Fibroblast of skin of back (primary cell): ENCODE measurements at places on chromosomes 2 and 18.

- DNase-seq: no peak
Measured at GRCh38 chr2:121256720-121257479, 28.1 kb downstream of the TFCP2L1 start.

DNA sequence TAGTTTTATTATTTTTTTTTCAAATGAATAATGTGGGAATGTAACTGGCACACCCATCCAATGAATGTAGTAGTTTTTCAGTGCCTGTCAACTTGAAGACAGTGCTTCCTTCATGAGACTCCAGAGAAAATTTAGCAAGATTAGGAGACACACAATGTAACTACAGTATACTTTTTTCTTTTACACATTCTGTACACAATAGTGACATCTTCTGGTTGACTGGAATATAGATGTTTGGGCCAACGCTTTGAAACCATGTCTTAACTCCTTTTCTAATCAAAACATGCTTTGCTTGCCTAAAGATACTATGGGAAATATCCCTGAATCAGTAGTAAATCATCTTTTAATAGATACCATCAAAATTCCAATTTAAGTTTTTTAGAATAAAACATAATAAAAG lies 229.5 kb upstream of the ZC3H15 start:
- peak; percentile 55 for DNase-seq

DNA sequence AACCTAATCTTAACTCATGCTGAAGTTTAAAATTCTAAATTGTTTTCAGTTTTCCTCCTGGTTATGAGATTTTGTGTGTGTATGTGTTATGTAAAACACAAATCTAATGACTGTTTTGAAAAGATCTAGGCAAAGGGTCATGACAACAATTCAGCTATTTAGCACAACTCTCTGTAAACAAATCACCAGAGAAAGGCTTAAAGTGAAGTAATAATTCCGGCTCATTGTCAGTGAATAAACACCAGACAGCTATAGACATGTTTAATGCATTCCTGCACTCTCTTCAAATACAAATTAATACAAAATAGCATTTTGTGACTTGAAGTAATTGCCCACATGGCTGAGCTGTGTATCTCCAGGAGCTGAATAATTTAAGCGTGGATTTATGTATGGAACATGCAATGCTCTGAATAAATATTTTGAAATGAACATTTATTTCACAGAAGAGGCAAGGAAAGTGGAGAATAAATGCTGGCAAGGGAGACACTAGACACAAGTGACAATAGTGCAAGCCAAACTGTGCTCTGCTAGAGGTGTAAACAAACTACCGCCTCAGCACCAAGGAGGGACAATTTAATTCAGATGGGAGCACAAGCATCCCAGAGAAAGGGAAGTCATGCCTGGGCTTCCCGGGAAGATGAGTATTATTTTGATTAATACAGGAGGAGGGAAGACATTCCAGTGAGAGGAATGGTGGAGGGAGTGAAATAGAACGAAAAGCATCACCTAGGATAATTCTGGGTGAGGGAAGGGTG lies 133.6 kb upstream of the XPO1 start:
- DNase-seq: no peak

DNA sequence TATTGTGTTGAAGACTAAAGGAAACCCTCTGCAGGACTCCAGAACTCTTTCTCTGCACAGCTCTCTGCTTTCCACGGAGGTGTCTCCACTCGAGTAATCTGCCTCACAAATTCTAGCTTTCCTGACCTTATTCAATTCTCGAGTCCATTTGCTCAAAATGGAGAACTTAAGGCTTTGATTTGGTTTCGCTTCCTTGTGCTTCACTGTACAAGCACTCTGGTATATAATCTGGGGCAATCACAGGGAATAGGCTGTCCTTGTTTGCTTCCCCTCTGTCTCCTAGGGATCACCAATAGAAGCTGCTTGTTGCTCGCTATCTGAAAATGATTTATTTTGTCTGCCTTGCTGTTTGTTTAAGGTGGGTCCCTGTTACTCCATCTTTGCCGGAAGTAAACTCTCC lies 129.1 kb upstream of the DOCK10 start:
- DNase-seq: no peak

GRCh38 chr18:56115071-56116015 lies 523.0 kb downstream of the TXNL1 start:
- DNase-seq: no peak

DNA sequence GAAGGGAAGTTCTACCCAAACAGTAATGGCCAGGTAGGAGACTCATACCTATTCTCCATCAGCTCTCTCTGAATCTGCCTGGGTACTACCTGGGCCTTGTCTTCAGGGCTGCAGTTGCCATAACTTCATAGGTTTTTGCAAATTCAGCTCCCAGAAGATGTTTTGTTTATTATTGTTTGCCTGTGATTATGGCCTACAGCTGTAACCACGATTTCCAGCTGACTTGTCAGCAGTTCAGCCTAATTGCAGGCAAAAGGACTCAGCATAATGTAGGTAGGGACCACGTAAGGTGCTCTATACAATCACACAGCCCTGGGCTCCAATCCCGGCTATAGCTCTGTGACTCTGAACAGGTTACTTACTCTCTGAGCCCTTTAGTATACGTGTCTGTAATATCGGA lies 187.0 kb upstream of the FN1 start:
- DNase-seq: no peak

GRCh38 chr2:128714285-128714684 lies 395.6 kb upstream of the HS6ST1 start:
- DNase-seq: no peak

DNA sequence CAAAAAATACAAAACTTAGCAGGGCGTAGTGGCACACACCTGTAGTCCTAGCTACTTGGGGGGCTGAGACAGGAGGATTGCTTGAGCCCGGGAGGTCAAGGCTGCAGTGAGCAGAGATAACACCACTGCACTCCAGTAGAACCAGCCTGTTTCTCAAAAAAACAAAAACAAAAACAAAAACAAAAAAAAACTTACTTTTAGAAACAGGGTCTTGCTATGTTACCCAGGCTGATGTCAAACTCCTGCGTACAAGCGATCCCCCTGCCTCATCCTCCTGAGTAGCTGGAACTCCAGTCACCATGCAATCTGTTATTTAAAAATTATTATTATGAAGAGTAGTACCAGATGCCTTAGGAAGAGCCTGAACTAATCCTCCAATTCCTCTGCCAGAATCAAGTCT lies 35.0 kb upstream of the GLI2 start:
- no peak for DNase-seq

GRCh38 chr2:86632672-86633071 lies 9.0 kb upstream of the RNF103 start:
- DNase-seq: no peak

DNA sequence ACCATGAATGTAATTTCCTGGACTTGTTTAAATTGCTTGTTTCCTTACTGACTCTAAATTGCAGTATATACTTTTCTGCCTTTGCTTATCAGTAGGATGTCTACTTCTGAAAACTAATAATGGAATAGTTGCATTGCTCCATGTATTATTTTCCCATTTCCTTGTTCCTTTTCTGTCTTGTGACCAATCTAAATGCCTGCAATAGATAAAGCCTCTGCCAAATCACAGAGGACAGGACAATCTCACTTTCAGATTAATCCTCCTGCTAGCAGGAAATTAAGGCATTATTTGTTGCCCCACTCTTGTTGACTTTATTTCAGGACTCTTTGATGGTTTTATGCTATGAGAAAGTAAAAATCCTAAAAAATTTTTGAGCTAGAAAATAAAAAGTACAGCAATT lies 4.7 kb upstream of the ESCO1 start:
- no peak for DNase-seq

GRCh38 chr2:158923641-158924040 lies 44.8 kb upstream of the TANC1 start:
- DNase-seq: no peak

GRCh38 chr2:180732337-180732736 lies 248.1 kb upstream of the UBE2E3 start:
- DNase-seq: no peak

GRCh38 chr18:24341361-24341760 lies 56.3 kb downstream of the OSBPL1A start:
- DNase-seq: peak; percentile 31

DNA sequence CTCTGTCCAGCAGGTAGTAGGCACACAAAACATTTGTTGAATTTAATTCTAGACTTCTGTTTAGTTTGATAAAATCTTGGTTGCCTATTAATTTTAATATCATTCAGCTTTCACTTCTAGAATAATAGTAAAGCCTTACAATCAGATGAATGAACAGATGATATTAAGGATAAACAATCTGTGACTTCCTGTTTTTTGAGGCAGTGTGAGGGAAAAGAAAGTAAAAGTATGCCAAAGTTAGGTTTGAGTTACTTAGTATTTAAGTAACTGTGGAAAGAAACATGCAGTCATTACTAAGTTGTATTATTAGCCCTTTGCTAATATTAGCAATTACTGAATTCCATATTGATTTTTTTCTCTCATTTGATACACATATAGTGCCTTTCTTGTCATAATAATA lies 31.5 kb downstream of the EPB41L5 start:
- DNase-seq: no peak

- DNase-seq: no peak
Measured at GRCh38 chr2:96402591-96402990, 67.0 kb downstream of the NCAPH start.

DNA sequence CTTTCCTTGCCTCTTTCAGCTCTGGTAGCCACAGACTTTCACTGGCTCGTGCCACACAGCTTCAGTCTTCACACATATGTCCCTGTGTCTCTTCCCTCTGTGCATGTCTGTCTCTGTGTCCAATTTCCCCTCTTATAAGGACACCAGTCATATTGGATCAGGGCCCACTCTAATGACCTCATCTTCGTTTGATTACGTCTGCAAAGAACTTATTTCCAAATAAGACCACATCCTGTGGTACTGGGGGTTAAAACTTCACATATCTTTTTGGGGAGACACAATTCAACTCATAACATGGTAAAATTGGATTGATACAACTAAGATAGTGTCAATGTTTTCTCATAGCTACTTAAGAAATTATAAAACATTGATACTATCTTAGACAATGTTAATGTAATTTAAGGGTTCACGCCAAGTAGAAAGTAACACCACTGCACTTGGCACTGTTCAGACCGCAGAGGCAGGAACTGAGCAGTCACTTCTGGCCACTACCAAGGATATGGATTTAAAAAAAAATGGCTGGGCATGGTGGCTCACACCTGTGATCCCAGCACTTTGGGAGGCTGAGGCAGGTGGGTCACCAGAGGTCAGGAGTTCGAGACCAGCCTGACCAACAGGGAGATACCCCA lies 119.6 kb upstream of the EPAS1 start:
- peak; percentile 26 for DNase-seq

- peak; percentile 96 for DNase-seq
Measured at GRCh38 chr2:5766056-5766455, 73.9 kb downstream of the SOX11 start.

GRCh38 chr2:154480521-154480920 lies 218.0 kb upstream of the KCNJ3 start:
- DNase-seq: no peak

DNA sequence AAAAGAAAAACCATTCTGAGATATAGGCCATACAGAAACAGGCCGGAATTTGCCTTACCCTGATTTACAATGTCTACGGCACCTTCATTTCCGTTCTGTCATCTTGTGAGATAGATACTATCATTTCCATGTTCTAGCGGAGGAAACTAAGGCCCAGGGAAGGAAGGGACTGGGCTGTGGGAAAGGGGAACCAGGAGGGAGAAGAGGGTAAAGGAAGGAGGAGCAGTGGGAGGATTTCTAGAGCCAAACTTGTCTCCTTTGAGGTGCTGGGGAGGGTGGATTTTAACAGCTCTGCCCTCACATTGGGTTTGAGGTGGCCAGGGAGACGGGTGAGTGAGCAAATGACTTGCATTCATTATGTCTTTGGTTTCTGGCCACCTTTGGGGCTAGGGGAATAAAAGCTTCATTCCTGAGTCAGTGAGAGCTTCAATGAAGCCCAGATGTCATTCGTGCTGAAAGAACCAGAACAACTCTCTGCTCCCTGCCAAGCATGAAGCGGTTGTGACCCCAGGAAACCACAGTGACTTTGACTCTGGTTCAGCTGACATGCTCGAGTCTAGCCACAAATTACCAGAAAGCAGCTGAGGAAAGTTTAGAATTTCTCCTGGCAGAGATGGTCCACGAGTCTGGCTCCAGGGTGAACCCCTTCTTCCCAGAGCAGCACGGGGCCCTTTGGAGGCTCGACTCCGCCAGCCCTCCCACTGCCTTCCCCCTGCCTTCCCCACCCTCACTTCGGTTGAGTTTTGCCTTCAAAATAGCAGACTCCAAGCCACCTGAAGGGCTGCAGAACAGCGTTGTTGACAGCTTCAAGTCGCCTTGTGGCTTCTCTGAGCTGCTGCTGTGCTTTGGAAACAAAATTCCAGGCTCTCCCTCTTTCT lies 3.8 kb downstream of the ACTG2 start:
- peak; percentile 74 for DNase-seq

DNA sequence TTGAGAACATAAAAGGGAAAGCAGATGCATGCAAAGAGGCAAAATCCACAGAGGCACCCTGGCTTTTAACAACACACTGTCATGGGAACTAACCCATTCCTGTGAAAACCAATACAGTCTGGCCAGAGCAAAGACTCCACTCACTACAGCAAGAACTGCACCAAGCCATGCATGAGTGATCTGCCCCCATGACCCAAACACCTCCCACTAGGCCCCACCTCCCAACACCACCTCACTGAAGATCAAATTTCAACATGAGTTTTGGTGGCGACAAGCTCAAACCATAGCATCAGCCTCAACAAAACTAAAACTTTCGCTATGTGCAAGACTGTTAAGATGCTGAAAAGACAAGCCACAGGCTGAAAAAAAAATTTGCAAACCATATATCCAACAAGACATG lies 162.8 kb downstream of the SMAD2 start:
- no peak for DNase-seq

DNA sequence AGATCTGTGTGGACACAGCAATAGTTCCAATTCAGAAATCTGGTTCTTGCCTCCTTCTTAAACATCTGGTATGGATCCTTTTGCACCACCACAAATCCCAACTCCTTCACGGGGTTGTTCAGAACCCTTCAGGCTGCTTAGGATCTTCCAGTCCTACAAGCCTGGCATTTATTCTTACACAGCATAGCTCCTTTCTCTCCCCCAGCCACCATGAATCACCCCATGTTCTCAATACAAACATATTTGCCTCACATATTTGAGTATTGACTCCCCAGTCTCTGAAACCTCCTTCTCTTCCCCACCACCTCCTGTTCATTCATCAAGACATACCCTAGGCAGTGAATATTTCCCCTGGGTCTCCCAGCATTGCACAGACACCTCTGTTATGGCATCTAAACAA lies 155.2 kb downstream of the ALK start:
- peak; percentile 88 for DNase-seq

DNA sequence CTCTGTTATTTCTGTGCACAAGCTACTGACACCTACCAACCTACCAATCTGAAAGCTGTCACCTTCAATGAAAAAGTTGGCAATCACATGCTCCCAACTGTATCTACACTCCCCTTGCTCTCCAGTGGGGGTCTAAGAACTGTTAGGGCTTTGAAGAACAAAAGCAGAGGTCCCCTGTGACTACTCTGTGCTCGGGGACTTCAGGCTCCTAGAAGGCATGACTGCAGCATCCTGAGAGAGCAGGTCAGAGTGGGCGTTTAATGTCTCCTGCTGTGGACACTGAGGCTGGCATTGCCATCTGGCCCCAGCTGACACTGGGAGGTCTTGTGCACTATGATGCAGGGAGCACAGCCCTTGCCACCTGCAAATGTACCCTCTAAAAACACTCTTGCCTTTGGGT lies 93.3 kb downstream of the ACTR2 start:
- no peak for DNase-seq

GRCh38 chr2:65790676-65790935 lies 358.2 kb upstream of the SPRED2 start:
- DNase-seq: no peak
